ENCODE measurements at places on chromosomes 5 and 9.

GRCh38 chr5:56159521-56159947 is 73.6 kb downstream of the ANKRD55 start:
- no peak for DNase-seq

- DNase-seq, result no peak
Measured at GRCh38 chr5:95390812-95391492, at the start of gene FAM81B. Gene FAM81B, plus strand, starts transcription at chr5:95391366. Its CDS starts 24 bp downstream, at chr5:95391390.

GRCh38 chr5:84032324-84032723 is 311.7 kb upstream of the HAPLN1 start:
- no peak for DNase-seq

GRCh38 chr5:96627792-96628398 is 34.3 kb upstream of the CAST start:
- no peak for DNase-seq

- no peak for DNase-seq
Measured at GRCh38 chr5:31382051-31382878, 149.6 kb downstream of the DROSHA start.

DNA sequence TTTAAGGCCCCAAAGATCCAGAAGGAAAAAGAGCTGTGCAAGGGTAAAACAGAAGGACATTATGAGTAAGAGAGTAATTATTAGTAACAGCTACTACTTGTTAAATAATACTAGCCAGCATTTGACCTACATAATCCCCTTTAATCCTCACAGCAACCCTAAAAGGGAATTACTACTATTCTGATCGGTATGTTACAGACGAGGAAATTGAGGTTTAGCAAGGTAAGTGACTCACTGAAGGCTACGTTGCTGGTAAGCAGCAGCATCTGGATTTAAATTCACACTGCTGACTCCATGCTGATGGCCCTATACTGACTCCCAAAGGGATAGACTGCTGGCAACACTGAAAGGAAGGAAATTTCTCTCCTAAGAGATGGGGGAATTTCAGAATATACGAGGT is 3.7 kb upstream of the FSD1L start:
- DNase-seq, result no peak

GRCh38 chr9:5857928-5858327 is 25.0 kb upstream of the ERMP1 start:
- DNase-seq, result no peak

DNA sequence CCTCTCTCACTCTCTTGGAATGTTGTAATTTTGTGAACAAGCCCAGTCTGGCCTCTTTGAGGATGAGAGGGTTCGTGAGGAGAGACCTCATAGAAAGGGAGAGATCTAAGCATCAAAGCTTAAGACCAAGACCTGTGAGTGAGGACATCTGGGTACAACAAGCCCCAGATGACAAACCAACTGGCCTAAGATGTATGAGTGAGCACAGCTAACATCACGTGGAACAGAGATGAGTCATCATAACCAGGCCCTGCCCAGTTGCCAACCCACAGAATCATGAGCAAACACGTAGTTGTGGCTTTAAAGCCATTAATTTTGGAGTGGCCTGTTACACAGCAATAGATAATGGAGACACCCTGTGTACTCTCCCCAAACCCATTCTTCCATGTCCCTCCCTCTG is 439.1 kb upstream of the KIF2A start:
- no peak for DNase-seq

DNA sequence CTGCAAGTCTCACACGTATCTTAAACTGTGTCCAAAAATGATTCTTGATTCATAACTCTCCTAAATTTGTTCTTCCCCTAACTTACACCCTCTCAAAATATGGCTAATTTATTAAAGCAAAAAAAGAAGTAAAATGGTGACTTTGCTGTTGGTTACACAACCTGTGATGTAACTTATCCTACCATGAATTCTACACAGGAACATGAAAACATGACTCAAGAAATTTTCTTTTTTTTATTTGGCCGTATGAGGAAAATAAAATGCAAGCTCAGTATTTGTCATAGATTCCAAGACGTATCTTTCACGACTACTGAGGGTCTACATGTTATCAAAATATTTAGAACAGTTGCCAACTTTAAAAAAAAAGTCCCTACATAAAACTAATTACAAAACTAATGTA is 9.2 kb downstream of the LIFR start:
- no peak for DNase-seq

DNA sequence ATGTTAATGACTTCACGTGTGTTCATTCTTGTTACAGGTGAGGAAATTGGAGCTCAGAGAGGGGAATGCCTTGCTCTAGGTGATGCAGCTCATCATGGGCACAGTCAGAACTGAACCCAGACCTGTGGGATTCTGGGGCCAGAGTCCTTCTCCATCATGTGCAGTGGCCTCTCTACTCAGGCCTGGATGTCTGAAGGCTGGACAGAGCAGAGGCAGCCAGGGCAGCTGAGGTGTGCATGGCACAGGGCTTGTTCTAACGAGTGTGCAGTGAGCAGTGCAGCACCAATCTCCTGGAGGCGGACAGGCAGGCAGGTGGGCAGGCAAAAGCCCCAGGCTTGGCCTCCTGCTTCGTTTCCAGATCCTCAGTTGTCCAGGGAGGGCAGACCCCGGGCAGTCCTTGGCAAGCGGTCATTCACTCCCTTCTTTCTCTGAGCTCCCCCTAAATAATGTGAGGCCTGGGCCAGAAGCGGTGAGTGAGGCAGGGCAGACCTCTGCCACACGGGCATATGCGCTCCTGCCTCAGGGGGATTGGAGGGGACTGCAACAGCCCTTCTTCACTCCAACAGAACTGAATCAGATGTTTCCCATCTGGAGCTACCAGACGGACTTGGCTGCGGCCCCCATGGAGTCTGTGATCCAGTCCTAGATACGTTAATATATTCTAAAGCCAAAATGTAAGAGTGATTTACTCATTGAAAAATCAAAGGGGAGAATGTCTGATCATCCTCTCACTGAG is 68.7 kb upstream of the FSTL4 start:
- DNase-seq, result peak; percentile 43

GRCh38 chr9:114614373-114614772 is 3.3 kb downstream of the TMEM268 start:
- DNase-seq, result no peak

DNA sequence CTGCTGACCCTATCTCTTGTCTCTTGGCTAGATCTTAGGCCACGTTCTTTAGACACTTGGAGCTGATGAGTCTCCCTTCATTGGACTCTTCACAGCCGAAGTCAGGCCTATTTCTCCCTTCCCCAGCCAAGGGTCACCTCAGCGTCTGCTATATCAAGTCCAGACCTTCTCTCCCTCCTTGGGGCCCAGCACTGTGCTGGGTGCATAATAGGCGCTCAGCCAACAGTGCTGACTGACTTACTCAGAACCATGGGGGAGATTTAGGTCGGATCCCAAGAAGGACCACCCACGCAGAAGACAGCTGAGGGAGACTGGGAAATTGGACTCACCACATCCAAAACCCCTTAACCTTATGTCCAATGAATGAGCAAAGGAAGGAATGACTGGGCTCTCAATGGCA is 5.6 kb upstream of the AMBP start:
- peak; percentile 36 for DNase-seq

DNA sequence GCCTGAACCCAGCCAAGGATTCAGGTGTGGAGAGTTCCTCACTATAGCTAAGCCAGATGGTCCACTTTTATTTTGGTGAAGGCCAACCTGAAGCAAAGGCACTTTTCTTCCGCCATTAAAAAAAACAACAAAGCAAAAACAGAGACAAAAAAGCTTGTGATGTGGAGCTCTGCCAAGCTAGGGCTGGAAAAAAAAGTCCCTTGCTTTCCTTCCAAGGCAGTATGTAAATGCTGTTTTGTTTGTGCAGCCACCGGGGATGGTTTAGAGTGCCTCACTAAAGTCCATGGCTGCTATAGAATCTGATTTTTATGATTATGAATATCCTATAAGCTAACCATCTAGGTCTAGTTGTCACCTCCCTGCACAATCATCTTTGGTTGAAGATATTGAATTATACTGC is 14.9 kb downstream of the MEGF10 start:
- DNase-seq, result no peak

- DNase-seq, result no peak
Measured at GRCh38 chr5:133035224-133035623, 8.9 kb upstream of the ZCCHC10 start.

DNA sequence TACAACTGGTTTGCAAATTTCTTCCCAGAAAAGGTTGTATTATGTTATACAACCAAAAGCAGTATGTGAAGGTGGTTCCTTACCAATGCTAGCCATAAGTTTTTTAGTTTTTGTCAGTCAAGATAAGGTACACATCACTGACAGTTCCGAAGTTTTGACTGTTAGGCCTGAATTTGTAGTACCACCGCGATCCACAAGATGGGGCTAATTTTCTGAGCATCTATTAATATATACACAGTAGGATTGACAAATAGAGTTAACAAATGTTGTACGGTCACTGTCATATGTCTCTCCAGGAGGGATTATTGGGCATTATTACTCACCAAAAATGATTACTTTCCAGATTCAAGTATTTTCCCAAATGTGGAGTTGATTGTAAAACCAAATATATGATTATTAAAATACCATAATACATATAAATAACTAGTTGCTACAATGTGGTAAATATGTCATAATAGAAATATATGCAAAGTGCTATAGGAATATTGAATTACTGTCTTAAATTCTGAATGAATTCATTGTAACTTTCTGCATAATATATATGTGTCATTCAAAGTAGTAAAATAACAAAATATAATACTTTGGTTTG is 28.4 kb upstream of the LRRC19 start:
- no peak for DNase-seq

- no peak for DNase-seq
Measured at GRCh38 chr9:35522187-35522586, 32.3 kb downstream of the RUSC2 start.

DNA sequence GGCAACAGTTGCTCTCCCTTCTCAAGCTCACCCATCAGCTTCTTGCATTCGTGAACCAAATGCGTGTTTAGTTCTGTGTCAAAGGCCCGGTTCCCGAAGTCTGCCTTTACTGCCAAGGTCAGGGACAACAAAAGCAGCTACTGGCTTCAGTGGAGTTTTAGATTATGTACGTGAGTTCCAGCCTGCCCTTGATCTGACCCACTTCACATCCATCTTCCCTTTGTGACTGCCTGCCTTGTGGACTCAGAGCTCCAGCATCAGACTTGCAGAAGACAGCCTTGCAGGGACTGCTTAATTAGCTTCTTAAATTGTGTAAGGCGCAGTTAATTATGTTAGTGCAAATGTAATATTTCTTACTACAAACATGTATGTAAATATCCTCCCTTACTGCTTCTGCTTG is 774.7 kb upstream of the EDIL3 start:
- no peak for DNase-seq

GRCh38 chr9:130287736-130288135 is 22.2 kb downstream of the HMCN2 start:
- no peak for DNase-seq

DNA sequence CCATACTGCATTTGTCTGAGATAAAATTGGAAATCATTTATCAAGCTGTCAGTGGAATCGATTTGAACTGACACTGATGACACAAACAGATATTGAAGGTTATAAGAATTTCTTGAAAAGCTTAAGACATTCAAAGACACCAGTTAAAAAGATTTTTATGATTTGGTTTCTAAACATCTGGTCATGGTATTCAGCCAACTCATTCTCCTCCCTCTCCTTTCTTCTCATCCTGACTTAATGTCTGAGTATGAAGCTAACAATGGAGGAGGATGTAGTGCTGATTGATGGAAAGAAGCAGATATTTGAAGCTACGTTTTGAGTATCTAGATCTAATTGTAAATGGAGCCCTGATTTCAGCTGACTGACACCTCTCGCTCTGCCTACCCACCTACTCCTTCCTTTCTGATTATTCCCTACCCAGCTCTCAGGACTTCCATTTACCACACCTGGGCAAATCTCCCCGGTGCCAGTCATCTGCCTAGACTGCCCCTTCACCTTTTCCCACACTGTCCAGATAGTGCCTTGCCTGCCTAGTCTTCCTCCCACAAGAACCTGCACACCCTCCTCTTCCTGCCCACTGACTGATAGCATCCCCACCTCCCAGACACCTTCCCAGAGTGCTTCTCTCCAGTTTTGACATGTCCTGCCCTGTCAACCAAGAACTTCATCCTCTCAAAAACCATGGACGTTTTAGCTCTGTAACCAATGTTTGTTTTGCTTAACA is 20.7 kb upstream of the LIFR start:
- DNase-seq, result no peak

- DNase-seq, result no peak
Measured at GRCh38 chr5:97508864-97509263, 325.8 kb upstream of the RIOK2 start.

GRCh38 chr9:95940265-95940664 is 64.8 kb downstream of the ERCC6L2 start:
- DNase-seq, result no peak

- DNase-seq, result no peak
Measured at GRCh38 chr5:165940541-165940940, 2350.9 kb upstream of the WWC1 start.

GRCh38 chr5:32307769-32308194 is 5.0 kb downstream of the MTMR12 start:
- no peak for DNase-seq
